Hepatocyte (in vitro differentiated cells): ENCODE measurements at places on chromosomes 3 and 15. TPM values are rescaled to one million over a fixed set of nuclear protein-coding genes. Genes with fewer than 3 reads are reported as not detected.

Gene PLA2G4E
- 0.07 and 0.20 TPM in 2 replicates for total RNA-seq

Gene FOXB1
- not detected in 2 replicates for total RNA-seq

Gene TM4SF4
- total RNA-seq, result 763 and 899 TPM in 2 replicates

Gene SLC9C1
- total RNA-seq, result 0.03 and 0.72 TPM in 2 replicates

- DNase-seq, result no peak
- no peak overlapping the region for H3K4me3 ChIP-seq
These were observed 50.8 kb downstream of the NIPA2 start for GRCh38 chr15:22889146-22889818.

GRCh38 chr15:99708563-99708962 lies 24.7 kb downstream of the LYSMD4 start:
- peaks cover 10% of the 10 kb centered on the region for H3K4me1 ChIP-seq
- H3K4me3 ChIP-seq, result no peak overlapping the region
- H3K27me3 ChIP-seq, result no peaks in the 10 kb centered on the region
- H3K27ac ChIP-seq, result peak overlapping the region; percentile 22

- no peak overlapping the region for H3K4me3 ChIP-seq
- no peak for DNase-seq
- no peak overlapping the region for H3K27ac ChIP-seq
- H3K4me1 ChIP-seq, result no peaks in the 10 kb centered on the region
These were observed 256.0 kb upstream of the CBLB start for GRCh38 chr3:106124818-106125217.

DNA sequence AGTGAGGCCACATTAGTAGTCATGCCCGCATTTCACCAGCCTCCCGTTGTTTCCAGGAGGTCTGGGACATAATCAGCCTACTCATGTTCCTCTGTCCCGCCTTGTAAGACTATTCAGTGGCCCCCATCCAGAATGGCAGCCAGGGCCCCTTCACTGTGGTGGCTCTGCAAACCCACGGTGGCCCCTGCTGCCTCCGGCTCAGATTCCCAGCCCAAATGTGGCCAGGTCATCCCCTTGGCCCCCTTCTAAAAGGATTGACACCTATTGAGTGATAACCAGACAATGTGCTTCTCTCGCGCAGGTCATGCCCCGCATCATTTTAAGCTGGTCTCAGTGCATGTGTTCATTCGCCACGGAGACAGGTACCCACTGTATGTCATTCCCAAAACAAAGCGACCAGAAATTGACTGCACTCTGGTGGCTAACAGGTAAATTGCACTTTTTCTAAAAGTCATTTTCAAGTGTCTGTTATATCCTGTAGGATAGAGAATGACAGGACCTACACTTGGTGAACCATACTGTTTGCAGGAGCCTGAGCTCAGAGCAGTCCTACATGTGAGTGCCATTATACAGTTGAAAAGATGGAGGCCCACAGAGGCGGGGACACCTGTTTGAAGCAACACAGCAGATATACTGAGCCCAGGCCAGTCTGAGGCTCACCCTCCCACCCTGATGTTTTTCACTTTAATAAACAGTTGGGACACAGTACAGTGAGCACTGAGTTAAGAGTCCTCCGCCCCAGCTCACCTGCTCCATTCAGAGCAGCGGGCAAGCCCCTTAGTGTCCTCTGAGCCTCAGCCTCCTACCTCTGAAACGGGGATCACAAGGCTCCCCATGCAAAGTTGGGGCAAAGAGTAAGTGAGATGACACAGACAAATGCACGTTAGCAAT lies 47.7 kb downstream of the PXYLP1 start:
- no peak overlapping the region for H3K27ac ChIP-seq
- H3K4me1 ChIP-seq, result peaks cover 5% of the 10 kb centered on the region
- no peak overlapping the region for H3K4me3 ChIP-seq
- no peak for DNase-seq

GRCh38 chr3:113741086-113741485 lies 5.0 kb downstream of the NAA50 start:
- H3K36me3 ChIP-seq, result no peaks in the 10 kb centered on the region
- DNase-seq, result no peak
- H3K27ac ChIP-seq, result no peak overlapping the region
- H3K27me3 ChIP-seq, result no peaks in the 10 kb centered on the region

DNA sequence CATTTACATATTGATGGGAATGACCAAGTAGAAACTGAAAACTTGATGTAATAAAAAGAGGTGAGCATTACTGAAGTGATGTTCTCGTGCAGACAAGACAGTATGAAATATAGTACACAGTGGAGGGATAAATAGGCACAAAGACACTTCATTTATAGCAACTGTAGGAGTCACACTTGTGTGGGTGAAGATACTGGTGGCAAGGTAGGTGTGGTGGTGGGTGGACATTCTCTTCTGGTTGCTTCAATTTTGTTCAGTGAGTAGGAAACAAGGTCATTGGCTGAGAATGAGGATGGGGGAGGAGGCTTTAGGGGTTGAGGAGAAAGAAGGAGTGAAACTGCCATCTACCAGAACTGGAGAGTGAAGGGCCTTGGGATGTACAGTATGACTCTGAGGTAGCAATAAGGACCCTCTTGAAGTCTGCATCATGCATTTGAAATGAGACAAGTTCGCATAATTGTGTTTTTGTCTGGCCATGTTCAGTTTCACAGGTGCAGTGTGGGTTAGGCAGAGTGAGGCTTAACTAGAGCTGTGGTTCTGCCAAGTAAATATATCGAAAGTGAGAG lies 6.6 kb downstream of the CPNE9 start:
- H3K27ac ChIP-seq, result no peak overlapping the region
- no peaks in the 10 kb centered on the region for H3K4me1 ChIP-seq
- peaks cover 15% of the 10 kb centered on the region for H3K27me3 ChIP-seq
- H3K36me3 ChIP-seq, result no peaks in the 10 kb centered on the region

GRCh38 chr3:183185696-183186095 lies 23.2 kb upstream of the LAMP3 start:
- no peaks in the 10 kb centered on the region for H3K4me1 ChIP-seq
- no peak overlapping the region for H3K27ac ChIP-seq

DNA sequence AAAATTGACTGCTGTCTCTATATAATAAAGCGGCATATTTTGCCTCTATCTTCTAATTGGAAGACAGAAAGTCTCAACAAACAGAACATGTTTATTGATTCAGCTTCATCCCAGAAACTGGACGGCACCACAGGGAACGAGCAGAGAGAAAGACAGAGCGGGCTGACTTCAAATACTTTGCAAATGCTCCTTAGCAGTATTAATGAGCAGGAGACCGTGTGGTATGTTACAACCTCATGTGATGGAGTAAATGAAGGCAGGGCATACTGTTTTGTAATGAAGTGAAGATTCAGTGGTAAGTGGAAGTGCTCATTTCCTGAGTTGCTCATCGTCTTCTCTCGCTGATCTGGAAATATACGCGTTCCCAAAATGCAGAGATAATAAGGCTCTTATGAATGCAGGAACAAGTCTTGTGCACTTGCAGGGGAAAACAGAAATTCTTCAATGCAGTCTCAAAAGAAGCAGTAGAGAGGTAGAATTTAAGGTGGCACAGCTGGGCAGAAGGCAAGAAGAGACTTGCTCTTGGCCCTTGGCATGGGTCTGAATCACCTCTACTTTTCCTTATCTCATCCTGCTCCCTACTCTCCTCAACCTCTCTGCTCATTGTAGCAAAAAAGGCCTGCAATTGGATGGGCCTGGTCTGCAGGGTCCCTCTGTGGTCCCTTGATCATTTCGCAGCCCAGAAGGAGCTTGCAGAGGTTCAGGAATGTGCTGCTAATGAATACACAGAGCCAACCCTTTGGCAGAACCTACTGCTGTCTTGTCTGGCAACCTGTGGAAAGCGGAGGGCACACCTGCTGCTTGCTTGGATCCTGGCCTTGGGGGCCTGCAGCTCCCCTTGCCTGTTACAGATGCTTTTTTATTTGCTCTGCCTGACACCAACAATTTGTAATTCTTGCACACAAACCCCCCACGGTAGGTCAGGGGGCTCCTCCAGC lies 604.9 kb upstream of the CFAP20DC start:
- no peaks in the 10 kb centered on the region for H3K27me3 ChIP-seq
- DNase-seq, result no peak
- peaks cover 11% of the 10 kb centered on the region for H3K4me1 ChIP-seq

DNA sequence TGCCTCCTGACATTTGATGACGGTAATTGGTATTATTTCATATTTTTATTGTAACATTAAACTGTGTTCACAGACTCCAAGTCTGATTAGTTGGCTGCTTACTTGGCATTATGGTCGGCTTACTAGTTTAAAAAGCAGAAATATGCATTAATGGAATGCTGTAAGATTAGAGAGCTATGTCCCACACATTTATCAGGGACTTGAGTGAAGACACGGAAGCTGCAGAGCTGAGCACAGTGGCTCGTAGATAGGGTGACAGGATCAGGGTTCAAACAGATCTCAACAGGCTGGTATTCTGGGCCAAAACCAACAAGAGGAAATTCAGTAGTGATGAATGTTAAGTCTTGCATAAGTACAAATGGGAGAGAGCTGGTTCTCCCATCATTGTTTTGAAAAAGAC lies 113.8 kb downstream of the ADAMTSL3 start:
- DNase-seq, result no peak
- no peaks in the 10 kb centered on the region for H3K4me1 ChIP-seq
- no peaks in the 10 kb centered on the region for H3K27me3 ChIP-seq
- no peak overlapping the region for H3K4me3 ChIP-seq
- H3K36me3 ChIP-seq, result no peaks in the 10 kb centered on the region

DNA sequence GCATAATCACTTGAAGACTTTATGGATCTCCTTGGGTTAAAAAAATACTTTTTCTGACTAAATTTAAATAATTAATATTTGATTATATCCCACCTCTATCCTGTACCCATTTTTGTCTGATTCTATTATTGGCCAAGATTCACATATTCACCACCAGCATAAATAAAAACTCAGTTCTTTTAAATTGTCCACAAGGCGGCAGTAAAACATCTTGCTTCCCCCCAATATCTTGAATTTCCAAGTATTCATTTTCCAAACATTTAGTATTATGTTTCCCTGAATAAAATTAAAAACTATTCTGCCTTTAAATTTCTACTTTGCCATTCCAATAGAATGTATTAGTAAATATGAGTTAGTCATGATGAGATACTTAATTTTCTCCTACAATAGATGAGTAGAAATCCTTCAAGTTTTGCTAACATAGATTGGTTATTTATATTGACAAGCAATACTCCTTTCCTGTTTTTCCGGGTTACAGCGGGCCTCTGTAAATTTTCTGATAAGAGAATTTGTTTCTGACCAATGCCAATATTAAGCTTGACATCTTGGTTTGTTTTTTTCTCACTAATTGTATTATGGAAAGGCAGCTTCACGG lies 218.7 kb upstream of the MDFIC2 start:
- H3K4me3 ChIP-seq, result no peak overlapping the region
- peaks cover under 1% of the 10 kb centered on the region for H3K27me3 ChIP-seq
- peak; percentile 52 for DNase-seq
- H3K4me1 ChIP-seq, result no peaks in the 10 kb centered on the region
- no peak overlapping the region for H3K27ac ChIP-seq

GRCh38 chr15:78989701-78990240 lies 44.9 kb upstream of the CTSH start:
- H3K4me3 ChIP-seq, result no peak overlapping the region
- H3K36me3 ChIP-seq, result no peaks in the 10 kb centered on the region
- peaks cover 42% of the 10 kb centered on the region for H3K4me1 ChIP-seq
- peak overlapping the region; percentile 89 for H3K27ac ChIP-seq

GRCh38 chr15:100692246-100692645 lies 89.9 kb downstream of the ASB7 start:
- no peak overlapping the region for H3K27ac ChIP-seq
- H3K4me3 ChIP-seq, result no peak overlapping the region
- DNase-seq, result no peak
- no peaks in the 10 kb centered on the region for H3K27me3 ChIP-seq

GRCh38 chr3:100159331-100160153 lies 45.2 kb upstream of the FILIP1L start:
- peaks cover 29% of the 10 kb centered on the region for H3K4me1 ChIP-seq
- peak overlapping the region; percentile 37 for H3K27ac ChIP-seq
- H3K36me3 ChIP-seq, result no peaks in the 10 kb centered on the region
- H3K4me3 ChIP-seq, result no peak overlapping the region
- H3K27me3 ChIP-seq, result no peaks in the 10 kb centered on the region

DNA sequence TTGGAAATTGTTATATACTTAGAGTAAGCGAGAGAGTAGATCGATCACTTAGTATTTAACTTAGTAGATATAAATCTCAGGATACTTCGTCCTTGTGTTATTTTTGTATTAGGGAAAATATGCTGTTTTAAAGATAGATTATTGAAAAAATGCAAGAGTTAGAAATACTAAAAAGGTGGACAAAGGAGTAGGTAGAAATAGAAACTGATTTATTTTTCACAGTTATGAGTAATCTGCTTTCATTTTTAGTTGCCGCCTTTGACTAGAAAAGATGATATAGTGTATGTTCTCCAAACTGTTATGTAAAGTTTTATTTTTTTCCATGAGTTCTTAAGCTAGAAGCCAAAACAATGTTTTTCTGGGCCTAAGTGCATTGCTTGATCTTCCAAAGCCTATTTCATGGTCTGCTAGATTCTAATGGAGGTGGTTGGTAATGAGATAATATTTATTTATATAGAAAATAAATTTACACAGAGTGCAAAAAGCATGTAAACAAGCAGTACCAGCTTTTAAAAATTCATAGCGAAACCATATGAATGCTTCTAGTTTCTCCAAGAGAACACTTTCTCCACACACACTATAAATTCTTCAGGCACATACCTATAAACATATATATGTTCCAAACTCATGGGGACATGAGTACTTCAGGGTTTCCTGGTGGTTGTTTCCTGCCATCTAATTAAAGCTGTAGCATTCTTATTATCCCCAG lies 61.1 kb downstream of the DIPK2A start:
- DNase-seq, result no peak
- no peaks in the 10 kb centered on the region for H3K4me1 ChIP-seq
- H3K27me3 ChIP-seq, result no peaks in the 10 kb centered on the region
- no peak overlapping the region for H3K27ac ChIP-seq
- H3K36me3 ChIP-seq, result no peaks in the 10 kb centered on the region

DNA sequence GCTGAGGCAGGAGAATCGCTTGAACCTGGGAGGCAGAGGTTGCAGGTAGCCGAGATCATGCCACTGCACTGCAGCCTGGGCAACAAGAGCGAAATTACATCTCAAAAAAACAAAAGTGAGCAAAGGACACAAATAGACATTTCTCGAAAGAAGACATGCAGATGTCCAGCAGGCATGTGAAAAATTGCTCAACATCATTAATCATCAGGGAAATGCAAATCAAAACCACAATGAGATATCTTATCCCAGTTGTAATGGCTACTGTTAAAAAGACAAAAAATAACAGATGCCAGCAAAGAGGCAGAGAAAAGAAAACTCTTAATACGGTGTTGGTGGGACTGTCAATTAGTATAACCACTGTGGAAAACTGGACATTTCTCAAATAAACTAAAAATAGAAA lies 20.9 kb downstream of the ASB7 start:
- H3K4me3 ChIP-seq, result no peak overlapping the region
- H3K36me3 ChIP-seq, result no peaks in the 10 kb centered on the region
- no peaks in the 10 kb centered on the region for H3K27me3 ChIP-seq
- DNase-seq, result no peak

DNA sequence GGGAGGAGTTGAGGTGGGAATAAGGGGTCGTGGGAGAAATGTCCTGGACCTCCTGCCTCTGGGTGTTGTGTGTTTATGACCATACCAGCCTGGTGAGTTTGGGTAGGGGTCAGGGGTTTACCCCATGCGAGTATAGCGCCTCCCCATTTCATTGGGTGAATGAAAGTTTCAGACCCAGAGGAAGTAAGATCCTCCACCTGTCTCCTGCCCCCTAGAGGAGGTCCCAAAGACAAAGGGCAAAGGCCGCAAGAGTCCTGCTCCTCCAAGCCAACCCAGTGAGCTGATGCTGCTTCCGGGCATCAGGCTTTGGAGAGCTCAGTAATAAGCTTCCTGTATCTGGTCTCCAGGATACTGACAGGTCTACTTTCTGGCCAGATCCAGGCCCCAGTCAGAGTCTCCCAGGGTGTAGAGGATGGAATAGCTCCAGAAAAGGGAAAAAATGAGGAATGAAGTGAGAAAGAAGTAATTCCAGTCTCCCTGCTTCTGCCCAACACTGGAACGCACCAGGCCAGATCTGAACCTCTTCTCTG lies 6.4 kb upstream of the TBC1D21 start:
- no peak overlapping the region for H3K4me3 ChIP-seq
- no peak overlapping the region for H3K27ac ChIP-seq
- H3K27me3 ChIP-seq, result peaks cover 3% of the 10 kb centered on the region
- peaks cover 2% of the 10 kb centered on the region for H3K4me1 ChIP-seq
